ENCODE measurements at places on chromosomes 6 and 20.

DNA sequence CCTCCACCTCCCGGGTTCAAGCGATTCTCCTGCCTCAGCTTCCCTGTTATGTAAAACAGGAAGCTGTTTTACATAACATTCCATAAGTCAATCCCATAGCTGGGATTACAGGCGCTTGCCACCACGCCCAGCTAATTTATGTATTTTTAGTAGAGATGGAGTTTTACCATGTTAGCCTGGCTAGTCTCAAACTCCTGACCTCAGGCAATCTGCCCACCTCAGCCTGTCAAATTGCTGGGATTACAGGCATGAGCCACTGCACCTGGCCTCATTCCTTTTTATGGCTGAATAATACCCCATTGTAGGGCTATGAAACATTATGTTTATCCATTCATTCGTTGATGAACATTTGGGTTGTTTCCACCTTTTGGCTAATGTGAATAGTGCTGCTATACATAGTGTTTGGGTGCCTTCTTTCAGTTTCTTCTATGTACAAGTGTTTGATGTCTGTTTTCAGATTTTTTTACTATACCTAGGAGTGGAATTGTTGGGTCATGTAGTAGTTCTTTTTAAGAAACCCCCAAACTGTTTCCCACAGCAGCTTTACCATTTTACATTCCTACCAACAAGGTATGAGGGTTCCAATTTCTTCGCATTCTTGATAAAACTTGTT lies 138.7 kb upstream of the COL21A1 start:
- peaks cover 6% of the 10 kb centered on the region for H3K4me1 ChIP-seq
- no peak for DNase-seq
- H3K36me3 ChIP-seq, result no peaks in the 10 kb centered on the region
- H3K27me3 ChIP-seq, result no peaks in the 10 kb centered on the region

DNA sequence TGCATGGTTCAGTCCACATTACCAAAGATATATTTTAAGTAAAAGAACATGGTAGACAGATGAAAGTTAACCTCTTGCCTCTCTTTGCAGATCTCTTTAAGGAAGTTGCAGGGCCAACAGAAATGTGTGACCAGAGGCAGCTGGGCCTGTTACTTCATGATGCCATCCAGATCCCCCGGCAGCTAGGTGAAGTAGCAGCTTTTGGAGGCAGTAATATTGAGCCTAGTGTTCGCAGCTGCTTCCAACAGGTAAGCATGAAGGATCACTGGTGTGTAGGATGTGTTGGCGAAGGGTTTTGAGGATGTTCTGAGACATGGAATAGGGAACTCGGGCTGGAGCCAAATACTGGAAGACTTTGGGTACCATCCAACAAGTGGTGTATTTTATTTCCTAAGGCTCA lies 508.6 kb downstream of the UTRN start:
- DNase-seq, result no peak
- no peaks in the 10 kb centered on the region for H3K27me3 ChIP-seq
- no peak overlapping the region for H3K4me3 ChIP-seq

- H3K4me1 ChIP-seq, result no peaks in the 10 kb centered on the region
- H3K4me3 ChIP-seq, result no peak overlapping the region
- H3K27me3 ChIP-seq, result no peaks in the 10 kb centered on the region
- no peak overlapping the region for H3K27ac ChIP-seq
These were observed 60.9 kb downstream of the SULF2 start for GRCh38 chr20:47724396-47724795.

GRCh38 chr6:22003287-22003686 lies 293.5 kb downstream of the PRL start:
- H3K27me3 ChIP-seq, result no peaks in the 10 kb centered on the region
- H3K36me3 ChIP-seq, result no peaks in the 10 kb centered on the region
- H3K4me1 ChIP-seq, result peaks cover 9% of the 10 kb centered on the region
- no peak overlapping the region for H3K4me3 ChIP-seq
- H3K27ac ChIP-seq, result no peak overlapping the region

GRCh38 chr6:137361701-137362100 lies 132.5 kb downstream of the OLIG3 start:
- H3K4me3 ChIP-seq, result no peak overlapping the region
- no peaks in the 10 kb centered on the region for H3K36me3 ChIP-seq
- H3K4me1 ChIP-seq, result no peaks in the 10 kb centered on the region
- H3K27ac ChIP-seq, result no peak overlapping the region

DNA sequence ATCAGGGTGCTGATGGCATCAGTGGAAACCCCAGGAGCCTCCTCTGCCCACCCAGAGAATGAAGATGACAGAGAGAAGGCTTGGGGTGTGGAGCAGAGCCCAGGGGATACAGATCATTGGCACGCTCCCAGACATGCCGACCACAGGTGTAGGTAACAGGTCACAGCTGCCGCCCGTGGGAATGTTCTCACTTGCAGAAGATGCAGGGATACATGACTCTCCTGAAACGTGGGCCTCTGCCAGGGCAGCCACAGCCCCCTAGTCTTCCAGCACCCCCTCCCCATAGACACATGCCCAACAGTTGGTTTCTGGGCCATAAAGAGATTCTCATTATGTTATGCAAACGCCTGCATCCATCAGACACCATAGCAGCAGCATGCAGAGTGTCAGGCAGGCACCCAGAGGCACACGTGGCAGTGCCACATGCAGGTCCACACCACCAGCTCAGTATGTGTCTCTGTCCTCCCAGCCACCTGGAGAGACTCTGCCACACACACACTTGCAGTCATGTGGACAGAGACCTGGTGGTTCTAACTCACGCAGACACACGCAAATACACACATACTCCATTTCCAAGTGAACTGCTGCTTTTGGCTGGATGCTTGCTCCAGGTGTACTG lies 45.5 kb downstream of the LRFN2 start:
- H3K36me3 ChIP-seq, result no peaks in the 10 kb centered on the region
- H3K4me1 ChIP-seq, result no peaks in the 10 kb centered on the region
- H3K27me3 ChIP-seq, result no peaks in the 10 kb centered on the region
- no peak for DNase-seq

DNA sequence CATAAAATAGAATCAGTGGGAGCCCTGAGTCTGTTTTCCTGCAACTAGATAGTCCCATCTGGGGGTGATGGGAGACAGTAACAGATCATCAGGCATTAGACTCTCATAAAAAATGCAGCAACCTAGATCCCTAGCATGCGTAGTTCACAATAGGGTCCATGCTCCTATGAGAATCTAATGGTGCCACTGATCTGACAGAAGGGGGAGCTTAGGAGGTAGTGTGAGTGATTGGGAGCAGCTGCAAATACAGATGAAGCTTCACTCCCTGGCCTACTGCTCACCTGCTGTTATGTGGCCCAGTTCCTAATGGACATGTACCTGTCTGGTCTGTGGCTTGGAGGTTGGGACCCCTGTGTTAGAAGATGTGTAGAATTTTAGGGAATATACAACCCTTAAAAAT lies 904.5 kb upstream of the EPHA7 start:
- no peaks in the 10 kb centered on the region for H3K4me1 ChIP-seq
- no peaks in the 10 kb centered on the region for H3K27me3 ChIP-seq
- no peak overlapping the region for H3K4me3 ChIP-seq

DNA sequence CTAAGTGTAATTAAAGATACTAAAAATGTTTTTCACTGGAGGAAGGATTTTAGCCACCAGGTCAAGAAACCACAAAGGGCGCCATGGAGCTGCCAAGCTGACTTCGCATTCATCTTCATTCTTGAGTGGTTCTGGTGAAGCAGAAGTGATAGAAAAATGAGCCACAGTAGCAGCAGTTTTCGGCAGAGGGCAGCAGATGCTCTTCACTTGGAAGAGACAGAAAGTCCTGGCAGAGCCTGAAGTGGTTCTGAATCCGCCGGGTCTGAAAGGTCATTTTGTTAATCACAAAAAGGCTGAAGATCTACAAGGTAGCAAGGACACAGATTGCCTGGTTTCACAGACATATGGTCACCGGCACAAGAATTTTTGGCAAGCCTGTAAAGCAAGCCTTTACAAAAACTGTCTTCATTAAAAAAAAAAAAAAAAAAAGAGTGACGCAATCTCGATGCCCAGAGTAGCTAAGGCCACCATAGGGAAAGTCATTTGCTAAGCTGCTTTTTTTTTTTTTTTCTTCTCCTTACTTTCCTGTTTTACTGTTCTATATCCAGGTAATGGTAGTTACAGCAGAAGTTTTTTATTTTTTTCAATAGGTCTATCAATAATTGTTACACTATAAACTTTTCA lies 345.1 kb upstream of the AGPAT4 start:
- no peak overlapping the region for H3K27ac ChIP-seq
- no peak overlapping the region for H3K4me3 ChIP-seq
- no peaks in the 10 kb centered on the region for H3K36me3 ChIP-seq
- no peaks in the 10 kb centered on the region for H3K4me1 ChIP-seq
- peak; percentile 73 for DNase-seq

- H3K27me3 ChIP-seq, result no peaks in the 10 kb centered on the region
- no peak overlapping the region for H3K4me3 ChIP-seq
- H3K36me3 ChIP-seq, result no peaks in the 10 kb centered on the region
These were observed 39.1 kb downstream of the MDFI start for GRCh38 chr6:41677124-41677921.

- no peak overlapping the region for H3K4me3 ChIP-seq
- no peaks in the 10 kb centered on the region for H3K27me3 ChIP-seq
- H3K27ac ChIP-seq, result no peak overlapping the region
- H3K4me1 ChIP-seq, result peaks cover 12% of the 10 kb centered on the region
These were observed 21.1 kb upstream of the NEDD9 start for GRCh38 chr6:11253594-11253993.

DNA sequence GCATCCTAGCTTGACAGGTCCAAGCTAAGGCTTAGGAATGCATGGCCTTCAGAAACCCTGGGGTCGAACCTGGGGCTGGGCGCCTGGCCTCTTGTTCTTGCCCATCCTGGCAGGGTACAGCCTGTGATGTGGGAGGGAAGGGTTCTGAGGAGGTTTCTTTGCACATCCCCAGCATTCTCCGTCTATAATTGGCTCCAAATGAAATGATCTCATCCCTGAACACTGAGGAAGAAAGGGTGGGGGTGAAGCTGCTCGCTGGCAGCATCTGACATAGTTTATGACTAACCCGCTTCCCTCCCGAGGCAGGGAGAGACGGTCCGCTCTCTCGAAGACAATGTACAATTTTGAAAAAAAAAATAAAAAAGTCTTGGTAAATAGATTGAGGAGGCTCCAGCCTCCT lies 67.1 kb upstream of the ZNFX1 start:
- no peak overlapping the region for H3K27ac ChIP-seq
- H3K36me3 ChIP-seq, result no peaks in the 10 kb centered on the region
- H3K4me3 ChIP-seq, result no peak overlapping the region
- H3K27me3 ChIP-seq, result no peaks in the 10 kb centered on the region
- DNase-seq, result peak; percentile 45

DNA sequence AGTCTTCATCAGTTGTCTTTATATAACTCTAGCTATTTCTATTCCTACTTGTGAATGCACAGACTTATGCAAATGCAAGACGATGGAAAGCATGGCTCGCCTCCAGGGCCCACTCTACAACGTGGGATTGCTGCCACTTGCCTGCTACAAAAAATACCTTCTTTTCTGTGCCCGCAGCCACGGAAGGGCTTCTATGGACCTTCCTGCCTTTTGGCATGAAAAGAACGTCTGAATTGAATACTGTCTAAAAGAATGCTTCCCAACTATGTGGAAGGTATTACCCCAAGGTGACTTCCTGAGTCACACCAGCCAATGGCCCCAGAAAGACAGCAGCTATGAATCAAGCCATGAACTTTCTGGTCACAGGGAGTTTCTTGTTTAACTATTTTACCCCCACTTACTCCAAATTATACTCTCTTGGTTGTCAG lies 261.2 kb downstream of the HIVEP2 start:
- H3K4me3 ChIP-seq, result no peak overlapping the region
- DNase-seq, result no peak

DNA sequence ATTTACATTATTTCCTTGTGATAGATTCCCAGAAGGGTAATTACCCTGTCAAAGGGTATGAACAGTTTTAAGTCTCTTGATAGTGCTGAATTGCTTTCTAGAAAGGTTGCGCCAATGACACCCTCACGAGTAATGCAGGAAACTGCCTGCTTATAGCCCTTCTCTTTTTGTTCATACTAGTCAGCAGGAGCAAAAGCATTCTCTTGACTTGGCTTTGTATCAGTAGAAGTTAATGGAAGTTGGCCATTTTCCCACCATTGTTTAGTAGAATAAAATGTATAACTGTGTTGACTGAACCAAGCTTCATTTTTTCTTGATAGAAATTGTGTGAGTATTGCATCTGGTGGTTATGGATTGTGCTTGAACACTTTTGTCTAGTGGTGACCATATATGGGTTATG lies 100.1 kb downstream of the FARS2 start:
- H3K36me3 ChIP-seq, result no peaks in the 10 kb centered on the region
- no peaks in the 10 kb centered on the region for H3K27me3 ChIP-seq
- no peak overlapping the region for H3K27ac ChIP-seq
- peak; percentile 40 for DNase-seq
- no peaks in the 10 kb centered on the region for H3K4me1 ChIP-seq

- H3K4me1 ChIP-seq, result peaks cover 6% of the 10 kb centered on the region
- no peak overlapping the region for H3K27ac ChIP-seq
- no peak for DNase-seq
- no peak overlapping the region for H3K4me3 ChIP-seq
- H3K27me3 ChIP-seq, result no peaks in the 10 kb centered on the region
These were observed 47.2 kb downstream of the NOL4L start for GRCh38 chr20:32537657-32538525.

DNA sequence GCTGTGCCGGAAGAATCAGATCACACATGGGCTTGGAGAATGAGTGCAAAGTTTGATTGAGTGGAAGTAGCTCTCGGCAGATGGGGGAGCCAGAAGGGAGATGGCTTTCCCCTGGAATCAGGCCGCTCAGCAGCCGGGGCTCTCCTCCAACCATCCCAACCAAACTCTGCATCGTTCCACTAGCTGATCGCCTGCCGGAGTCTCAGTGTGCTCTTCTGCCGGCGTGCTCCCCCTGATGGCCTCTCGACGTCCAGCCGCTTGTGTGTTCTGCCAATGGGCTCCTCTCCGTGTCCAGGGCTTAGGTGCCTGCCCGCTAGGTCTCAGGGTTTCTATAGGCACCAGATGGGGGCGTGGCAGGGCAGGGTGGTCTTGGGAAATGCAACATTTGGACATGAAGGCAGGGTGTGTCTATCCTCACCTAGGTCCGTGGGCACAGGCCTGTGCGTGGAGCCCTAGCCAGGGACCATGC lies 4.9 kb upstream of the BIRC7 start:
- DNase-seq, result peak; percentile 75
- H3K4me3 ChIP-seq, result no peak overlapping the region
- no peak overlapping the region for H3K27ac ChIP-seq
- peaks cover 4% of the 10 kb centered on the region for H3K27me3 ChIP-seq
- peaks cover 2% of the 10 kb centered on the region for H3K4me1 ChIP-seq

GRCh38 chr6:125104425-125104824 lies 49.1 kb upstream of the TPD52L1 start:
- H3K27ac ChIP-seq, result no peak overlapping the region
- no peaks in the 10 kb centered on the region for H3K27me3 ChIP-seq
- H3K36me3 ChIP-seq, result no peaks in the 10 kb centered on the region
- no peak overlapping the region for H3K4me3 ChIP-seq

GRCh38 chr6:13776602-13777001 lies 37.8 kb downstream of the MCUR1 start:
- H3K27me3 ChIP-seq, result no peaks in the 10 kb centered on the region
- no peaks in the 10 kb centered on the region for H3K36me3 ChIP-seq
- H3K4me3 ChIP-seq, result no peak overlapping the region
- DNase-seq, result no peak
- H3K27ac ChIP-seq, result no peak overlapping the region

- DNase-seq, result no peak
- H3K27me3 ChIP-seq, result no peaks in the 10 kb centered on the region
- no peak overlapping the region for H3K27ac ChIP-seq
- H3K4me1 ChIP-seq, result no peaks in the 10 kb centered on the region
- no peaks in the 10 kb centered on the region for H3K36me3 ChIP-seq
- H3K4me3 ChIP-seq, result no peak overlapping the region
These were observed 43.9 kb downstream of the TSHZ2 start for GRCh38 chr20:53016071-53016470.

GRCh38 chr6:169247991-169248390 lies 5.7 kb downstream of the THBS2 start:
- H3K27me3 ChIP-seq, result peaks cover 16% of the 10 kb centered on the region
- no peak overlapping the region for H3K4me3 ChIP-seq
- DNase-seq, result no peak
- H3K27ac ChIP-seq, result no peak overlapping the region
- H3K4me1 ChIP-seq, result no peaks in the 10 kb centered on the region
